GM12878 (cell line): ENCODE measurements at places on chromosomes 3 and 15. TPM values are rescaled to one million over a fixed set of nuclear protein-coding genes. Genes with fewer than 3 reads are reported as not detected.

DNA sequence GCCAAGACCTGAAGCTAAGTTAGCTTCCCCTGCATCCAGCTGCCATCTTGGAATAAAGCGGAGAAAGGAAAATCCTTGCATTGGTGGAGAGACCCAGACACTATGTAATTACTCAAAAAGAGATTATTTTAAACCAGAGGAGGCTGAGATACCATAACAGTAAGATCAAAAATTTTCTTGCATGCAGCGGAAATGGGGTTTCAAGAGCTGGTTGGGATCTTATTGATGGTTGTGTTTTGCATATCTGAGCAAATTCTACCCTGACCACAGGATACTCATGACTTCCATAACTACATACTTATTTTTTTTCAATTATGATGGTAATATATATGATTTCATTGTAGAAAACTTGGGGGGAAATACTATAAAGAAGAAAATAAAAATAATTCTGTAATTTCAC lies 17.5 kb downstream of the TMEM158 start:
- no peak overlapping the region for H3K27ac ChIP-seq
- DNase-seq = no peak
- H3K4me3 ChIP-seq = no peak overlapping the region
- H3K36me3 ChIP-seq = no peaks in the 10 kb centered on the region
- no peaks in the 10 kb centered on the region for H3K4me1 ChIP-seq
- peaks cover 2% of the 10 kb centered on the region for H3K27me3 ChIP-seq

Gene PLD1
- total RNA-seq = 7.5 and 7.8 TPM in 2 replicates

GRCh38 chr3:3848923-3849275 lies 49.7 kb downstream of the LRRN1 start:
- H3K27ac ChIP-seq = no peak overlapping the region
- DNase-seq = no peak
- no peaks in the 10 kb centered on the region for H3K27me3 ChIP-seq
- no peaks in the 10 kb centered on the region for H3K4me1 ChIP-seq
- H3K36me3 ChIP-seq = no peaks in the 10 kb centered on the region

GRCh38 chr3:131880948-131881347 lies 153.9 kb downstream of the CPNE4 start:
- H3K27ac ChIP-seq = no peak overlapping the region
- no peak for DNase-seq
- H3K36me3 ChIP-seq = no peaks in the 10 kb centered on the region
- H3K4me3 ChIP-seq = no peak overlapping the region
- no peaks in the 10 kb centered on the region for H3K27me3 ChIP-seq

Gene SV2B
- total RNA-seq = 1.6 and 1.7 TPM in 2 replicates

- H3K27ac ChIP-seq = no peak overlapping the region
- no peaks in the 10 kb centered on the region for H3K36me3 ChIP-seq
- H3K4me3 ChIP-seq = no peak overlapping the region
- peaks cover 12% of the 10 kb centered on the region for H3K27me3 ChIP-seq
Measured at GRCh38 chr15:43519196-43519595, 1.8 kb downstream of the MAP1A start.

Gene ANP32A
- 227 and 244 TPM in 2 replicates for total RNA-seq

DNA sequence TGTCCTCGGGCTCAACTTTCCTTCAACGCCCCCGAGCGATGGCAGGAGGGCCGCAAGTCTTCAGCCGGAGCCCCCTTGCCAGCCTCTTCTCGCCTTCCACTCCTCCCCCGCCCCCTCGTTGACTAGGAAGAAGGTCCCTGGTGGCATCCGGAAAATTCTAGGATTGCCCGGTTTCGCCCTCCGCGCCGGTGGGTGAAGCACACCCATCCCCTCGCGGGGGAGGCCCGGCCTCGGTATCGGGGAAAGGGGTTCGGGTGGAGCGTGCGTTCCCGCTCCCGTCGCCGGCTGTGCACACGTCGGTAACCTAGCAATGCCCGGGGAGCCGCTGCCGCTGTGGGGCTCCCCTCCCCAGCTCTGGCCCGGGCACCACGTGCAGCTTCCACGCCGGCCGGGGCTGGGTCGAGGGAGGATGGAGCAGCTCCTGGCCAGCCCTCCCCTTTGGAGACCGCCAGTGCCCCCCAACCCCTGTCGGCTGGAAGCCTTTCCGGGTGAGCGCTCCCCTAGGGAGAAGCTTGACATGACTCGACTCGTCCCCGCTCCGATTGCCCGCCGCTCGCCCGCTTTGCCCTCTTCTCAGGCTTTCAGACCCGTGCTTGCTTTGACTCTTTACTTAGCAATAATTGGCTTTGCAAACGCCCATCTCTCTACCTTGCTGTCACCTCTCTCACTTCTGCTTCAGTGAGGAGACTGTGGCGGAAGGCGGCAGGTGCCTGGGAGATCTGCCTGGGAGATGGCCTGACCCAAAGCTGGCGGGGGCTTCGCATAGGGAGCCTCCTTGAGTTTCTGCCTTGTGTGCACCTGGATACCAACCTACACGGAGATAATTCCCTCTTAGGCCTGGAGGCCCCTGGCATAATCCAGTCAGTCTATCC lies 1.3 kb downstream of the CACNA1D start:
- H3K36me3 ChIP-seq = no peaks in the 10 kb centered on the region
- H3K4me1 ChIP-seq = no peaks in the 10 kb centered on the region
- H3K27me3 ChIP-seq = peaks cover 7% of the 10 kb centered on the region
- no peak overlapping the region for H3K27ac ChIP-seq
- no peak for DNase-seq
- H3K4me3 ChIP-seq = no peak overlapping the region

- H3K27ac ChIP-seq = no peak overlapping the region
- H3K27me3 ChIP-seq = no peaks in the 10 kb centered on the region
- H3K36me3 ChIP-seq = no peaks in the 10 kb centered on the region
- peaks cover 4% of the 10 kb centered on the region; the same call in 1 of the 2 replicates for H3K4me1 ChIP-seq
- DNase-seq = no peak
- H3K4me3 ChIP-seq = no peak overlapping the region
Measured at GRCh38 chr3:72390841-72391240, 457.4 kb downstream of the SHQ1 start.

DNA sequence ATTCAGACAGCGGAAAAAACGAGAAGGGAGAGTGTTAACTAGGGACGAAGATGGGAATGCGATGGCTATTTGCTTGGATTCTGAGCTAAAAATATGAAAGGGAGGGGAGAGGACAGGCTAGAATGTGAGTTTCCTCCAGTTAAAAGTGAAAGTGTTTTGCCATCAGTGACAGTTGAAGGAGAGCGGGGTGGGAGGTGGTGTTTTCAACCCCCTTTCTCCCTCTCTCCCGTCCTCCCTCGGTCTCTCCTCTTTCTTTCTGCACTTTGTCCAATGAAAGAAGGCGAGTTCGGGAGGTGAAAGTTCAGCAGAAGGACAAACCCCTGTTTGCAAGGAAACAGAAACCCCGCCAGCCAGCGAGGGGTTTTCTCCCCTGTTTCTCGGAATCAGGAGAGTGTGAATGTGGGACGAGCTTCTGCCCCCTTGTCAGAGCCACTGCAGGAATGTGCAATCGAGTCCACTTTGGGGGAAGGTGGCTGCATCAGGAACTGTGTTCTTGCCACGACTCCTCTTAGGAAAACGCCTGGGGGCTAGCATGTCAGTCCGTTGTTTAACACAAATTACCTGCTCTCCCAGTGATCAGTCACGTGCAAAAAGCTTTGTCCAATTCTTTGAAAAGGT lies 975 bp upstream of the FOXP1 start:
- H3K4me3 ChIP-seq = peak overlapping the region; percentile 38; the same call in 1 of the 2 replicates
- H3K36me3 ChIP-seq = no peaks in the 10 kb centered on the region
- DNase-seq = no peak
- H3K27ac ChIP-seq = no peak overlapping the region

DNA sequence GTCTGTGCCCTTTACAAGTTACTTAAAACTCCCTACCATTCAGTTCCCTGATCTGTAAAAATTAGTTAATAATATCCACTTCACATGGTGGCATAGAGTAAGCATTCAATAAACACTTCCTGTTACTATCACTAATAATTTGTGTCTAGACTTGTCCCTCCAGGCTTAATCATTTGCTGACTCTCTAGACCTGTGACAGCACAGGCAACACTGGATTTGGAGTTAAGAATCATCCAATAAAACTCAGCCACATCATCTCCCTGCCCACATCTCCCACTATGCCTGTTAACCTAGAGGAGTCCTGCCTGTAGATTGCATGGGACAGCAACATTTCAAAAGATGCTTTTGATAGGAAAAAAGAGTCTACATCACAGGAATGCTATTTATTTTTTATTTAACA lies 564.6 kb downstream of the MFSD1 start:
- no peak overlapping the region for H3K4me3 ChIP-seq
- no peaks in the 10 kb centered on the region for H3K36me3 ChIP-seq
- H3K4me1 ChIP-seq = no peaks in the 10 kb centered on the region
- H3K27me3 ChIP-seq = no peaks in the 10 kb centered on the region
- no peak overlapping the region for H3K27ac ChIP-seq

- DNase-seq = no peak
- H3K4me3 ChIP-seq = no peak overlapping the region
- no peaks in the 10 kb centered on the region for H3K4me1 ChIP-seq
- no peaks in the 10 kb centered on the region for H3K27me3 ChIP-seq
- H3K27ac ChIP-seq = no peak overlapping the region
Measured at GRCh38 chr3:48528754-48529153, 24.8 kb upstream of the SHISA5 start.

Gene TPRG1
- 2.4 and 3.7 TPM in 2 replicates for total RNA-seq

Gene CLDN1
- total RNA-seq = 8.9 and 10.7 TPM in 2 replicates

GRCh38 chr3:65052101-65052500 lies 364.3 kb upstream of the ADAMTS9 start:
- no peaks in the 10 kb centered on the region for H3K36me3 ChIP-seq
- DNase-seq = no peak
- no peaks in the 10 kb centered on the region for H3K27me3 ChIP-seq
- no peaks in the 10 kb centered on the region for H3K4me1 ChIP-seq
- H3K4me3 ChIP-seq = no peak overlapping the region

DNA sequence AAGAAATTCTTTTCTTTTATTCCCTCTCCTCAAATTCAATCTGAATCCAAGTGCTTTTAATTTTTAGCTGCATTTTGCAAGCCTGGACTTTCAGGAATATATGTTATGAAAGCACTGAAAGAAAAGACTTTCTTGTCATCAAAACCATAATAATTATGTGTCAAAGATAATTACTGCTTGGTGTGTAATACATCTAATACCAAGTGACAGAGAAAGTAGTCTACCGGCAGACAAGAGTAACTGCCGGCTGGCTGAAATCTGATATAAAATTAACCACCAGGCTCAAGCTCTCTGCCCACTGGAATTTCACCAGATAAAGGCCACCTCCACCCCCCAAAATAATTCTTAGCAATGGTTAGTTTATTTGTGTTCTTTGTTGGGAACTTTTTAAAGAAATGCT lies 220.9 kb upstream of the CDIN1 start:
- no peaks in the 10 kb centered on the region for H3K27me3 ChIP-seq
- no peaks in the 10 kb centered on the region for H3K36me3 ChIP-seq
- no peak overlapping the region for H3K27ac ChIP-seq
- no peak overlapping the region for H3K4me3 ChIP-seq
- H3K4me1 ChIP-seq = no peaks in the 10 kb centered on the region

Gene RARRES1
- total RNA-seq = 0.16 TPM in 1 of 2 replicates, not detected in the other

Gene MAPKAPK3
- 39.9 and 42.0 TPM in 2 replicates for total RNA-seq

GRCh38 chr3:86978111-86978551 lies 12.8 kb downstream of the VGLL3 start:
- no peaks in the 10 kb centered on the region for H3K36me3 ChIP-seq
- H3K27ac ChIP-seq = no peak overlapping the region
- DNase-seq = no peak
- no peak overlapping the region for H3K4me3 ChIP-seq
- H3K27me3 ChIP-seq = no peaks in the 10 kb centered on the region
- no peaks in the 10 kb centered on the region for H3K4me1 ChIP-seq

- H3K36me3 ChIP-seq = peaks cover 1% of the 10 kb centered on the region; the same call in 1 of the 2 replicates
- no peak for DNase-seq
- H3K27ac ChIP-seq = peak overlapping the region; percentile 92
- H3K4me1 ChIP-seq = peaks cover 34% of the 10 kb centered on the region
- peak overlapping the region; percentile 72 for H3K4me3 ChIP-seq
- no peaks in the 10 kb centered on the region for H3K27me3 ChIP-seq
Measured at GRCh38 chr3:141403576-141403975, 35.3 kb downstream of the ZBTB38 start.

Gene CTDSPL
- 0.13 and 0.51 TPM in 2 replicates for total RNA-seq
